ENCODE measurements at places on chromosomes 1 and 21.

GRCh38 chr1:8660411-8660828, 157.0 kb downstream of the RERE start:
- DNase-seq, result no peak

DNA sequence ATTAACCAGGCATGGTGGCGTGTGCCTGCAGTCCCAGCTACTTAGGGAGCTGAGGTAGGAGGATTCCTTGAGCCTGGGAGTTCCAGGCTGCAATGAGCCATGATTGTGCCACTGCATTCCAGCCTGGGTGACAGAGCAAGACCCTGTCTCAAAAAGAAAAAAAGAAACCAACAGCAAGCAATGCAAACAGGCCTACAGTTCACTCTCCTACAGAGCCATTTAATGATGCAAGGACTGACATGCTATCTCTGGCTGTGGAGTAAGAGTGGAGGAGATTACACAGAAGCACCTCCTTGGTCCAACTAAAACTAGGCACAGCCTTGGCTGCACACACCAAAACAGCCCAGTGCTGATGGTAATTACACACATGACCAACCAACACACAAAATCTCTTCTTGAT, 127.5 kb upstream of the SOD1 start:
- DNase-seq, result no peak

DNA sequence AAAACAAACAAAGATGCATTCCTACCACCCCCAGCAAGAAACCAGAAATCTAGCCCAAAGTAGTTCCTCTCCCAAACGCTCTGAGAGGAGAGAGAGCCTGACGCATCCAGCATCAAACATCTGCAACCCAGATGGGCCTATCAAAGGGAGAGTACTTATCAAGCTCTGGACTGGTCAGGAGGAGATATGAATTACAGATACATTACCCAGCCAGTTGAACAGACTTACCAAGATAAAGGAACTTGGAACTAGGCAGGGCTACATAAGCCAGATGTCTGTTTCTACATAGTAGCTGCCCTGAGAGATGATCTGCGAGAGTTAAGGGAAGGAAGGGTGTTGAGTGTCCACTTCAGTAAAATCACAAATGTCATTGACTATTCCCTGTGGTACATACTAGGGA, 138.4 kb downstream of the PAPPA2 start:
- DNase-seq, result no peak

GRCh38 chr1:208173749-208174148, 70.4 kb downstream of the PLXNA2 start:
- no peak for DNase-seq

DNA sequence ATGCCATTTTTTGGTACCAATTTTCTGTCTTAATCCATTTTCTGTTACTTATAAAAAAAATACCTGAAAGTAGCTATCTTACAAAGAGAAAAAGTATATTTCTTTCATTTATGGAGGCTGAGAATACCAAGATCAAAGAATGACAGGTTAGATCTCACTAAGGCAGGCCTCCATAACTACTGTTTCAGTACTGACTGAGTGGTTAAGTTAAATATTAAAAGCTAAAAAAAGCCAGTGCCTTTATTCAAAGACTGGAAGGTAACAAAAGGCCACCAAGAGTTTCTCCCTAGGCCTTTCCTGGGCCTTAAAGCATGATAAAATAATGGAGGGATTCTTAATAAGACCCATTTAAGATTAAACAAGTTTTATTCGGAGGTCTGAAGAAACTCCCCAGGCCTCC, 687.7 kb upstream of the ADGRL4 start:
- no peak for DNase-seq

DNA sequence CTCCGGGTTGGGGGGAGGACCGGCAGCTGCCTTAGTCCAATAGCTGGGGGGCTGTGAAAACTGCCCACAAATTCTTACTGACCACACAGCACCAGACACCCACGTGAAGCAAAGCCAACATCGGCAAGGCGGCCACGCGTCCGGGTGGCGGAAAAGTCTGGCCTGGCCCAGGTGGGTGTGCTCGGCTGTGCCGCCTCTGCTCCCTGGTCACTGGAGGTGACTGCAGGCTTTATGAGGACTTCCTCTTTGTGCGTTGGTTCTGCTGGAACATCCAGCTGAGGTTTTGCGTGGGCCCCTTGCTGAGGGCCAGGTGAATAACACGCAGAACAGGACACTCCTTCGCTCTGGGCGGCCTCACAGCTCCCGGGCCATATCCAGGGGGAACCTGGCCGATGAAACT, 35.4 kb downstream of the FAAP20 start:
- no peak for DNase-seq

DNA sequence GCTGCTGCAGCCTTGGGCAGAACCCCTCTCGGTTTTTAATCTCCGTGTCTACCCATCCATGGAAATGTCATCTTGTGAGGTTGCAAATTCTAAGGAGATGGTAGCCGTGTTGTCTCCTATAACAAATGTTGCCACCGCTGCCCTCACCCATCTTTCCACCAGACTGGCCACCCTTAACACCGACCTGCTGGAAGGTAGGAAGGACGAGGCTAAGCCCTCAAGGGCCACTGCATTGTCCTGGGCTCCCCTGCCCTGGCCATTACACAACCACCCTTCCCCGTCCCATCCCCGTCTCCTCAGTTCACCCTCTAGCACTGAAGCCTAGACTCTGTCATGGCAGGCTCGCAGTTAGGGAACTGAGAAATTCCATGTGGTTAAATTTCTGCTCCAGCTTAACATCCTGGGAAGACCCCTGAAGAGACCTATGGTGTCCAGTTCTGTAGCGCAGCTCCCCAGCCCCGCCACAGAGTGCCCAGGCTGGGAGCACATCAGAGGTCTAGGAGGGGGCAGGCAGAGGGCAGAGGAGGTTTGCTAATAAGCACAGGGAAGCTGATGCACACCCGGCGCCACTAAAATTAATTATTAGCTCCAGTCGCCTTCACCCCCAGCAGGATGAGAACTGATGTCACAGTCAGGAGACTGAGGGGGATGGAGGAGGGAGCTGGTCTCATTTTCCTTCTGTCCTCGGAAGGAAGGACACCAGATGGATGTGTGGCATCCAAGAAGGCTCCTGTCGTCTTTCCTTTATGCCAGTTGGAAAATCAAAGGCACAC, 38.3 kb downstream of the STUM start:
- no peak for DNase-seq

- DNase-seq, result no peak
These were observed 4.5 kb upstream of the FNBP1L start for GRCh38 chr1:93443454-93443853.

DNA sequence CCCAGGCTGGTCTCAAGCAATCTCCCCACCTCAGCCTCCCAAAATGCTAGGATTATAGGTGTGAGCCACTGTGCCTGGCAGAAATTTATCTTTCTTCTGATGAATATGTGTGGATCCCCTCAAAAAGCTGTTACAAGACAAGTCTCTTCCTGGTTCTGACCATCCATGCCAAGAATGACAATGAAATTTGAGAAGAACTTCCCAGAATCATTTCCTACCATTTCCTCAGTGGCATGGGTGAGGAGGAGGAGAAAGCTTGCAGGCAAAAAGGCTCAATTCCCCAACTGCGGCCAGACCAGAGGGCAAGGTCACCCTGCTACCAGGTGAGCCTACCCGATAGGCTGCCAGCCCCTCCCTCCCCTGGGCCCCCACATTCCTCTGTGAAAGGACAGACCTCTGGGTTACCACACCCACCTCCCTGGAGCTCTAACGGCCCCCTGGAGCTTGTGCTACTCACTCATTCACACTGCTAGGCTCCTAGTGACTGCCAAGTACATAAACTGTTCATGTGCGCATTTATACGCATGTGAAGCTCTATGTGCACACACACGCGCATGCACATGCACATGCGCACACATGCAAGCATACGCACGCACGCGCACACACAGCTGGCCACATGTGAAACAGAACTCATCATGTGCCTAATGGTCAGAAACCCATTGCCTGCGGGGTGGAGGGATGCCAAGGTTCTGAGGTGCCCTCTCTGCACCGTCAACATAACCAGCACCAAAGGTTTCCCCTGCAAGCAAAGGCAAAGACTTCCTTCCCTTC, 17.0 kb downstream of the MRAP start:
- DNase-seq, result no peak

GRCh38 chr1:208318150-208318734, 74.1 kb upstream of the PLXNA2 start:
- no peak for DNase-seq

DNA sequence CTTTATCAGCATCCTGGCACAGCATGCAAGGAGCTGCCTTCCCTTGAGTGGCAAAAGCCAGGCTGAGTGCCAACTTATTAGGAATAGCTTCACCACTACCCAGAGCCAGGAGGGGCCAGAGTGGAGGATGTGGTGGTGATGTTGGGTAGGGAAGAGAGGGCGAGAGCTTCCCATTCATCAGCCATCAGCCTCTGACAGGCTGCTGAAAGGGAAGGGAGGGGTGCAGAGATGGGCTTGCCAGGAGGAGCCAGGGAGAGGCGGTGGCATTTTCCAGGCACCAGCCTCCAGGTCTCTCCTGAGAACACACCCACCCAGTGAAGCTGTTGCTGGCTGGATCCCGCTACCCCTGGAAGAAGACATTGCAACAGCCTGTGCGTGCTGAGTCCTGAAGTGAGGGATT, 168.5 kb downstream of the ACTL8 start:
- DNase-seq, result no peak

DNA sequence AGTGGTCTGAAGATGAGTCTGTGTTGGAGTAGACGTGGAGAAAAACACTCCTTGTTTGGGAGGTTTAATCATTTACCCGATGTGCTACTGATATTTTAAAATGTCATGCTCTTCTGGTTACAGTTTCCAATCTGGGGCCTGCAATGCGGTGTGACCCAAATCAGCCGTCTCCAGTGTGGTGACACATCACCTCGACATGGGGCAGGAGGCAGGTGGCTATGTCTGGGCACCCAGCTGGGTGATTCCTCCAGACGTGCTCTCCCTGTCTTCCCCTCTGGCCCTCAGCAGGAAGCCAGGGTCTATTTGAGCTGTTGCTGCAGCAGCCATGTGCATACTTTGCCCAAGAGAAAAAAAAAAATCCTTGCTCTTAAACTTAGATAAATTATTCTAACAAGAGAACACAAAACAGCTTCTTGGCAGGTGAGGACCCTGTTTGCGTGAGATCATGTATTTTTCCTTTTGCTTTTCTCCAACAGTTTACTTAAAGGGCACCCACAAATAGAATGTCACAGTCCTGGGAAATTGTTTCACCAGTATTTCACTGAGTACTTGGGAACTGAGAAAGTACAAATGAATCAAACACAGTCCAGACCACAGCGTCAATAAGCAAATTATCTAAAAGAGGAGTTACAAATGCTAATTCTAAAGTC, 38.9 kb upstream of the MAP10 start:
- DNase-seq, result no peak

- no peak for DNase-seq
These were observed 31.4 kb downstream of the OLFM3 start for GRCh38 chr1:101965341-101965740.

DNA sequence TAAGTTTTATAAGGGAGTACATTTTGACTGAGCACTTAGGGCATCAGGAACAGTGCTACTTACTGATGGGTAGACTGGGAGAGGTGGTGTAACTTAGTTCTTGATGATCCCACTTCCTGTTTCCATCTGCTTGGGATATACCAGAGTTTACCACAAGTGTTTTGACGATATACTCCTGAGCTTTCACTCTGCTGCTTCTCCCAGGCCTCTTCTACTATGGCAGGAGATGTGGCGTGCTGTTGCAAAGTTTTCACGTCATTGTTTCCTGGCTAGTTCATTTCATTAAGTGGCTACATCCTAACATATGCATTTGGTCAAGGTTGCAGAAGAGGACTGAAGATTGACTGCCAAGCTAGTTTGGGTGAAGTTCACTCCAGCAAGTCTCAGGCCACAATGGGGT, 41.3 kb upstream of the LAMC2 start:
- no peak for DNase-seq

- DNase-seq, result no peak
These were observed 663.6 kb upstream of the CHRM3 start for GRCh38 chr1:238722812-238723211.

GRCh38 chr1:21490774-21491487, 18.3 kb upstream of the ALPL start:
- no peak for DNase-seq

- DNase-seq, result no peak
These were observed 14.8 kb downstream of the IBA57 start for GRCh38 chr1:228180271-228180958.

GRCh38 chr1:222124602-222125001, 382.7 kb upstream of the DUSP10 start:
- no peak for DNase-seq

GRCh38 chr1:180156201-180156600, 1.5 kb downstream of the QSOX1 start:
- no peak for DNase-seq

DNA sequence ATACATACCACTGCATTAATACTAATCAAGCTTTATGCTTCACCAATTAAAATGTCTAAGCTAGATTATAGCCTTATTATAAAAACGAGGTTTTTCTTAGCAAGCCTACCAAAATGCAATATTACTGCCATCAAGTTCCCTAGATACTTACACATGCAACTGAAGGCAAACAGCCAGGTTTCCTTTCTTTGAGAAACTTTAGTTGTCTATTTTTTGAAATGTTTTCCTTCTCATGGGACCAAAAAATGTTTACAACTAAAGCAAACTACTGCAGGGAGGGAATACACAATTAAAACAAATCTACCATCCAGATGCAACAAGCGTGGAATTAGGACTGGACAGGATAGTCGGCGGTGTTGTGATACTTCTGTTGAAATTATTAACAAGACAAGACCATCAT, 1.3 kb downstream of the ZNF644 start:
- DNase-seq, result no peak

DNA sequence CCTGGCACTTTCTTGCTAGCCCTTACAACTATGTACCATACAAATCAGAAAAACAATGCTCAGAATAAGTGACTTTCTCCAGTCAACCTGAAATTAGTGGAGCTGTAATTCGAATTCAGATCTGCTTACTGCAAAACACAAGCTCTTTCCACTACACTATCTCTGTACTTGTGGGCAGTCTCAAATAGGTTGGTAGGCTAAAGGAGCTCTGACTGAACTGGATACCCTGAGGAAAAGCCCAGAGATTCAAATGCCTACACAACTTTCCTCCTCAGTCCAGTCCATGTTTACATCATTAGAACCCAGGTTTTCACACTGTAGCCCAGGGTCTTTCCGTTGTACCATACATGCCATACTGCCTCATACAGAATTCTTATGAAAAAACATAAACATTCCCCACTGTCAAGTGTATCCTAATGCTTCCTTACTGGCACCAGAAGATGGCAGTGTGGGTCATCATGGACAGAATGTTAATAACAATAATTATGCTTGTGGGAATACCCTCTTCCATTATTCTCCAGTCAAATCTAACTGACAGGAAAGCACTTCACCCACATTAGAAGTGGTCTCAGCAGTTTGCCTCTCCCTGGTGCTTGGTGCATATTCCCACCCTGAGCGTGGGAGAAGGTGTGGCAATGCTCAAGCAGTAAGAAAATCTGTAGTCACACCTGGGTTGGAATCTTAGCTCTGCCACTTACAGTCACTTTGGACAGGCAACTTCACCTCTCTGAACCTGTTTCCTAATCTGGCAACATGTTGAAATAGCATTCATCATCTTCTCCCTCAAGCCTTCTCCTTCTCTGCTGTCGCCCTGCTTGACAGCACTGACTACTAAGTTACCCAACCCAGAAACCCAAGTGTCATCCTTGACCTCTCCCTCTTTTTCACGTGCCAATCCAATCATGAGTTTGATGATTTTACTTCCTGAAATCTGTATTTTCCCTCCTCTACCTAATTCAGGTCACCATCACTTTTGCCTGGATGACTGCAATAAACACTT, 14.4 kb upstream of the ZFYVE9 start:
- no peak for DNase-seq
